ENCODE measurements at places on chromosomes 13 and 19.
A peak's percentile ranks its signal among the peaks of the same experiment; 100 is the strongest.

GRCh38 chr13:20043207-20043925 is 84.8 kb downstream of the ZMYM2 start:
- no peak for DNase-seq

GRCh38 chr19:6220385-6221191 is 59.2 kb downstream of the MLLT1 start:
- DNase-seq: no peak

GRCh38 chr13:66098931-66099628 is 1131.1 kb downstream of the PCDH9 start:
- no peak for DNase-seq

- no peak for DNase-seq
Observed at GRCh38 chr13:65826657-65827056, 1403.5 kb downstream of the PCDH9 start.

GRCh38 chr13:113499936-113500335 is 9.4 kb upstream of the DCUN1D2 start:
- no peak for DNase-seq

GRCh38 chr19:2488405-2488941 is 12.5 kb downstream of the GADD45B start:
- no peak for DNase-seq

- no peak for DNase-seq
Observed at GRCh38 chr19:1663852-1664251, 11.4 kb upstream of the TCF3 start.

- no peak for DNase-seq
Observed at GRCh38 chr13:24187185-24187584, 26.7 kb downstream of the SPATA13 start.

DNA sequence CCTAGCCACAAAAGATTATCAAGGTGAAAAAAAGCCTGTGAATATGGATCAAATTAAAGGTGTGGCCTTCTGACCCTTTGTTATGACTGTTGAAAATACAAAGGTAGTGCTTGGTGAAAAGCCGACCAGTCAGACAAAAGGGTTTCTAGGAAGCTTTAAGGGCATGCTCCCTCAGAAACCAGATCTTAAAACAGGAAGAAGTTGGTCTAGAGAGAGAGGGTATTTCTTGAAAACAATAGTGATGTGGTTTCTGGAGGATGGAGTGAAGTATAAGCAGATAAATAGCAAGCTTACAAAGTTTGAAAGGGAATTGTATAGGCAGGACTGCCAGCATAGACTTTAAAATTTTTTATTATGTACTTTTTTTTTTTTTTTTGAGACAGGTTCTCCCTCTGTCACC is 5.0 kb upstream of the EID2 start:
- no peak for DNase-seq

DNA sequence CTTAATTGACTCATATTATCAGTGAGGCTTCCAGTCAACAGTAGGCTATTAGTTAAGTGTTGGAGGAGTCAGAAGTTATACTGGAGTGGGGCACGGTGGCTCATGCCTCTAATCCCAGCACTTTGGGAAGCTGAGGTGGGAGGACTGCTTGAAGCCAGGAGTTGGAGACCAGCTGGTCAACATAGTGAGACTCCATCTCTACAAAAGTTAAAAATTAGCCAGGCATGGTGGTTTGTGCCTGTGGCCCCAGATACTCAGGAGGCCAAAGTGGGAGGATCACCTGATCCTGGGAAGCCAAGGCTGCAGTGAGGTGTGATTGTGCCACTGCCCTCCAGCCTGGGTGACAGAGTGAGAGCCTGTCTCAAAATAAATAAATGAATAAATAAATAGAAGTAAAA is 53.2 kb downstream of the COMP start:
- no peak for DNase-seq

- DNase-seq: peak; percentile 82
Observed at GRCh38 chr13:100100115-100100879, 11.4 kb downstream of the PCCA start.

DNA sequence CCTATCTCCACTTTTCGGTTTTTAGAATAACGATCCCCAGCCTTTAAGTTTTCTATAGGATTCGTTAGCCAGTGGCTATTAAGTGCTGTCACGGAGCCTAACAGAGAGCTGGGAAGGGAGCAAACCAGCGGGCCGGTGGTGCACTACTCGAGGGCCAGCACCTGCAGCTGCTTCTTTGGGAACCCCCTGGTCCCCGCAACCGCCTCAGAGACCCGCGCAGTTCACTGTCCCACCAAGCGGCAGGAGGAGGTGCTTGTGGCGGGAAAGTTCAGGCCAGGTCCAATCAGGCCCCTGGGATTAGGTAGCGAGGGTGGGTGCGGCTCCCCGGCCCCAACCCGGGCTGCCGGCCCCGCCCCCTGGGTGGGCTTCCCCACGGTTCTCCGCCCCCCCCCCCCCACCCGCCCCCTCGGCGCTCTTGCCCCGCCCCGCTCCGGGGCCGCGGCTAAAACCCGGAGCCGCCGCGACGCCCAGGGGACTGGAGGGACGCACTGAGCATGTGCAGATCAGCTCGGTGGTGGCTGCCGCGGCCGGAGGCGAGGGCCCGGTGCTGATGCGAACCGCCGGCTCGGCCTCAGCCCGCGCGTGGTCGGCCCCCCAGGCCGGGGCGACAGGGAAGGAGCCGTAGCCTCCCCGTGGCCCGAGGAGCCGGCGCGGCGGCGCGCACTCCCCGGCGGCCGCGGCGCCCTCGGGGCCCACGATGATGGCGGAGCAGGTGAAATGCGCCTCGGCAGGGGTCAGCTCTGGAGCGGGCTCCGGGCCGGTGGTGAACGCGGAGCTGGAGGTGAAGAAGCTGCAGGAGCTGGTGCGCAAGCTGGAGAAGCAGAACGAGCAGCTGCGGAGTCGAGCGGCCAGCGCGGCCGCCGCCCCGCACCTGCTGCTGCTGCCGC is at the start of gene SLAIN1:
SLAIN1 (plus strand) TSS at position 471 of the 887 bp plus-strand sequence; CDS start at position 698, 227 bp downstream.
- peak; percentile 96 for DNase-seq

DNA sequence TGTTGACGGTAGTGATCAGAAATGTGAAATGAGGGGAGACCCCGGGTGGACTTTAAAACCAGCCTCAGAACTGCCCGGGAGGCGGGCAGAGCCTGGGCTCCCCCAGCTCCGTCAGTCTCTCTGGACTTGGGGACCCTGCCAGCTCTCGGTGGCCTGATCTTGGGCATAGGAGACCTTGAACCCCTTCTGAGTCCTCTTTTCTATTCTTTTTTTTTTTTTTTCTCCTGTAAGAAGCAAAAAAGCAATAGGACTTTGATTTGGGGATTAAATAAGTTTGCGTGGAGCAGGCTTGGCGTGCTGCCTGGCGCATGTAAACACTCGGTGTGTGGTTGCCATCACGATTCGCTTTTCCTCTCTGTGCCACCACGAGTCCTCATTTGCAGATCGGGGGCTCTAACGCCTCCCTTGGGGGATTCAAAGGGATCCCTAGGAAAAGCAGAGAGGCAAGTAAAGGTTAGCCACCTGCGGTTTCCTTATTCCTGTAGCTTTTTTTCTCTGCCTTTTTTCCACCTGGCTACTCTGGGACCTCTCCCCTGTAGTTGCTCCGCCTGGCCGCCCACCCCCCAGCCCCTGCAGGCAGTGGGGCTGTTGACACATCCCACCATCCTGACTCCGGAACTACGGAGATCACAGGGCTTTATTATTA is 1.3 kb downstream of the SAFB start:
- DNase-seq: peak; percentile 34

DNA sequence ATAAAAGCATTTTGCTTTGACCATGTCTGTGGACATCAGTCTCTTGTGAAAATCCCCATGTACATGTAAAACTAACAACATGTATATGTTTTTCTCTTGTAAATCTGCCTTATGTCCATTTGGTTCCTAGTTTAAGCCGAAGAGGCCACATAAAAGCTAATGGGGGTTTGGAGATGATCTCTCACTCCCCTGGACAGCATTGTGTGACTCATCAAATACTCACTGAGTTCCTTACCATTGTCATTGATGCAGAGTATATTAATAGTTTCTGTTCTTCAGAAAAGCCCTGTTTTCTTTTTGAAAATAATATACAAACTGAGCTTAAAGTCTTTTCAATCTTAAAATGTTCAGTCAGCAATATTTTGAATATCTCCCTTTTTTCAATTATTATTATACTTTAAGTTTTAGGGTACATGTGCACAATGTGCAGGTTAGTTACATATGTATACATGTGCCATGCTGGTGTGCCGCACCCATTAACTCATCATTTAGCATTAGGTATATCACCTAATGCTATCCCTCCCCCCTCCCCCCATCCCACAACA is 536.7 kb upstream of the HTR2A start:
- no peak for DNase-seq

DNA sequence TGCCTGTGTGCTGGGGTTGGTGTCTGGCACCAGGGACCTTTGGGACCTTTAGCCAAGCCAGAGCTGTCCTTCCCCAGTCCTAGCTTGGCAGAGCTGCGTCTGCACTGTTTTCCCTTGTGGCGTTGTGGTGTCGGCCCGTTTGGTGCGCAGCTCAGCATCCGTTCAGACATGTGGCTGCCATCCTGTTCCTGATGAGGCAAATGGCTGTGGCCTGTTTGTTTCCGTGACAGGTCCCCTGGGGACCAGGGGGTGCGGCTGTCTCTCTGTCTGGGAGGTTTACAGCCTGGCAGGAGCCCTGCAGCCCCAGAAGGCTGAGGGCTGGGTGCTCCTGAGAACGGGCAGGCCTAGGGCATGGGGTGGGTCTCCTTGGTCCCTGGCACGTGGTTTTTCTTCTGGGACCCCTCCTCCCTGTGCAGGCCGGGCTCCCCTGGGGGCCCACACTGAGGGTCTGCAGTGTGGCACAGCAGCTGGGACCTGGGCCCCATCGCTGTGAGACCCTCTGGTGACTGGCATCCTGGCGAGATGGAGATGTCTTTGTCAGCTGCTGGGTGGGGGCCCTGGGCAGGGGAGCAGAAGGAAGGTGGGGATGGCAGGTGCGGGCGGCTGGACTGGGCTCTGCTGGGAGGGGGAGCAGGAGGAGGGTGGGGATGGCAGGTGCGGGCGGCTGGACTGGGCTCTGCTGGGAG is 4.0 kb downstream of the SPPL2B start:
- no peak for DNase-seq

- DNase-seq: no peak
Observed at GRCh38 chr19:7504684-7505083, 11.2 kb upstream of the ZNF358 start.

DNA sequence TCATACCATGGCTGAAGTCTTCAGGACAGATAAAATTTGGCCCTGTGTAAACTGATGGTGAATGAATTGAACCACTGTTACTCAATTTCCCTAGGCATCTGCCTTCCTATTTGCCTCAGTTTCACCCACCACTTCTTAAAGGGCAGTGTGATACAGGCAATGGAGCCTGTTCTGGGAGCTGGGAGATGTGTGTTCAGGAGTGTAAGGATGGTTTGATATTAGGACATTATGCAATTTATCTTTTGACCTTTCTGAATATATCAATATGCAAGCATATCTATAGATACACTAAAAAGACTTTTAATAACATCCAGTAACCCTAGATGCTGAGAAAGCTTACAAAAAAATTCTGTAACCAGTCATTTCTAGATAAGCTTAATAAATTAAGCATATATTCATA is 14.6 kb downstream of the IZUMO2 start:
- no peak for DNase-seq

GRCh38 chr13:97723655-97724054 is 229.8 kb upstream of the IPO5 start:
- DNase-seq: no peak

- peak; percentile 98 for DNase-seq
Observed at GRCh38 chr13:21603531-21604448, at the start of gene MICU2. Gene MICU2 (minus strand): TSS chr13:21604170. CDS start chr13:21604148, 22 bp downstream.

GRCh38 chr19:42283188-42284065 is 14.4 kb downstream of the CIC start:
- peak; percentile 98 for DNase-seq

GRCh38 chr13:79770056-79770455 is 289.1 kb downstream of the NDFIP2 start:
- DNase-seq: no peak

GRCh38 chr13:112170823-112171569 is 104.0 kb downstream of the SOX1 start:
- no peak for DNase-seq

DNA sequence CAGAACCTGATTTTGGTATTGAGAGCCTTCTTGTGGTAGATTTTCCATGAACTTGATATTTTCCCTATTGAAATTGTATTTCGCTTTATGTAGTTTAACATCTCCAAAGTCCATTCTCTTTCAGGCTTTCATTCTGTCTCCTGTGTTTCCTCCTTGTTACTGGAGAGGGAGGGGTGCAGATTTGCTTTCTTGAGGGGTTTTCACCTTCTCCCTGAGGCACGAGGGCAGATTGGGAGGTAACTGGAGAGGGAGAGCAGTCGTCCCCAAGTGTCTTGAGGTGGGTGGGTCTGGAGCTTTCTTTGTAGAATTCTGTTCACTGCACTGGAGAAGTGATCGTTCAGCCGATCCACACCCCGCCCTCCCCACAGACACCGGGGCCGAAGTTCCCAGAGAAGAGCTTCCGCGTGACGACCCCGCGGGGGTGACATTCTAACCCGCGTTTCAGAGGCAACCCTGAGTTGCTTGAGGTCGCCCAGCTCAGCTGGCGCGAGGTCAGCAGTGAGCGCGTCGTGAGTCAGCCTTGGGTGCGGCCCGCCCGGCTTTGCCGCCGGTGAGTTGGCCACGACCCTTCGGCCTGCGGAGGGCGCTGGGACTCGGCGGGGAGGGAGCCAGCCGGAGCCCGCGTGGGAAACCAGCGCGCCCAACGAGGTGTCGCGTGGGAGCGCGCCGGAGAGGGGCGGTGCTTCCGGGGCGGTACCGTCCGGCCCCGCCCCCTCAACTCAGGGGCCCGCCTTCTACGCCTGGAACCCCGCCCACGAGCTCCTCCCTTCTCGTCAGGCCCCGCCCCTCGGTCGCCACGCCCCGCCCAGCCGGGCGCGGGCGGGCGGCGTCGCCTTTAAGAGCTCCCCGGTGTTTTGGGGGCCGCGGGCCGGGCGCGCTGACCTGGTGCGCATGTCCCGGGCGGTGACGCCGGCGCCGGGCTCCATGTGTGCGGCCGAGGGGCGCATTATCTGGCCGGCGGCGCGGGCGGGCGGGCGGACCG is at the start of gene GATAD2A:
GATAD2A (plus strand) TSS at position 797 of the 982 bp plus-strand sequence. CDS start 59,671 bp downstream, outside the sequence.
- DNase-seq: peak; percentile 95

DNA sequence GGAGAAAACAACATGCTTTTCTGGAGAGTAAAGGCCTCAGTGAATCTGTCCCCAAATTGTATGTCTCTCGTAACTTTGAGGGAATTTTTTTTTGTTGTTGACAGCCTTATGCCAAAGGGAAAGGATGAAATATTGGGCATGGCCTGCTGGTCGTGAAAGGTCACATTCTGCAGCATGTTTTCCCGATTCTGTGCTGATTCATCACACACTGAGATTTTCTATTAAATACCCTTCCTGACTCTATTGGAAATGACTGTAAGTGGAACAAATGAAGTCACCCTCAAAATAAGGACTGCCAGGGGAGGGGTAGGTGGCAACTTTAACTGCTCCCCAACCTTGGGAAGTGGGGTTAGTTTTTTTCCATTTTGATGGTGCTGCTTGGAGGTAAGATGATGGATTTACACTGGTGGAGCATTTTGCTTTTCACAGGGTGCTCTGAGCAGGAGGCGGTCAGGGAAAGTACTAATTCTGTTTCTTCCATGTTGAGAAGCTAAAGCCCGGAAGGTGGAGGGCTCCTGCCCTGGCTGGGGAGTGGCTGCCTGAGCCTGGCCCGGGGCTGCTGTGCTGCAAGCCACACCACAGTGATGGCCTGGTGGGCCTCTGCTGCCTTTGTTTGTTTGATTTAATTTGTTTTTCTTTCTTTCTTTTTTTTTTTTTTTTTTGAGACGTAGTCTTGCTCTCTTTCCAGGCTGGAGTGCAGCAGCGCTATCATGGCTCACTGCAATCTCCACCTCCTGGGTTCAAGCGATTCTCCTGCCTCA is 116.8 kb upstream of the SPATA13 start:
- no peak for DNase-seq
